ENCODE measurements at places on chromosomes 12 and 14.

GRCh38 chr12:93733358-93733757, 56.2 kb downstream of the CRADD start:
- no peak for DNase-seq

DNA sequence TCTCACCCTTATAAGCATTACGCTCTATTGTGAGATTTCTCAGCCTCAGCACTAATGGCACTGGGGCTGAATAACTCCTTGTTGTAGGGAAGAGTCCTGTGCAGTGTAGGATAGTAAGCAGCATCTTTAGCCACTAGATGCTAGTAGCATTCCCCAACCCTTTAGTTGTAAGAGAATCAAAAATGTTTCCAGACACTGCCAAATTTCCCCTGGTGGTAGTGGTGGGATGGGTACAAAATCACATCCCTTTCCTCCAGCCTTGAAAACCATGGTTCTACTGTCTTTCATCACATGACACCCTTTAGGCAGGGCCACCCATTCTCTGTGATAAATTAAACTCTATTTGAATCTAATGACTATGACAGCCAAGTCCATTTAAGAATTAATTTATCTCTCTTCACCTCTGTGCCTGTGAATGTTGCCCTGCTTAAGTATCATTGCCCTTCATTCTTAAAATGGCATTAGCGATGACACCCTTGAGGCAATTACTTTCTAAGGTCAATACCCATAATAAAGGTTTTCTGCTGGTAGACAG, 199.4 kb downstream of the ANO4 start:
- DNase-seq = no peak

DNA sequence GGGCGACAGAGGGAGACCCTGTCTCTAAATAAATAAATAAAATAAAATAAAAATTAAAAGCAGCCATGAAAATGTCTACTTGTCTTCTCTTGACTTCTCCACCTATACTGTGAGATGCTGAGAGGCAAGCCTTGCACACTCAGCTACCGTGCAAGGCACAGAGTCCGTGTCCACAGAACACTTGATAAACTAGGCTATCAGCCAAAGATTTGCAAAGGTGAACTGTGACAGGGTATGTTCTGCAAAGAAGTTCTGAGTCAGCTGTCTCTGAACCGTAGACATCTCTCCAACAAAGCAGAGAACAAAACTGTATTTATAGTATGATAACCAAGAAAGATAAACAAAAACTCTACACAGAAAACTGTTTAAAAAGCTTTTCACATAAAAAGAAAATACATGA, 35.5 kb downstream of the STXBP6 start:
- DNase-seq = no peak

DNA sequence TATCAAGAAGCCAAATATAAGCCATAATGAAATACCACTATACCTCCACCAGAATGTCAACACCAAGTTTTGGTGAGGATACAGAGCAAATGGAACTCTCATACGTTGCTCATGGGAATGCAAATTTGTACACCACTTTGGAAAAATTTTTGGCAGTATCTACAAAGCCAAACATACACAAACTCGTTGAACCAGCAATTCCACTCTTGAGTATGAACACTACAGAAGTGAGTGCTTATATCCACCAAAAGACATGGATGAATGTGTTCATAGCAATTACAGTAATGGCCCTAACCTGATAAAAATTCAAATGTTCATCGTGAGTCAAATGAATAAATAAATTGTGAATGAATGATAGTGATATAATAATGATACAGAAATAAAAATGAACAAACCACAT, 24.8 kb downstream of the C12orf71 start:
- DNase-seq = no peak
